RWPE1 (cell line): ENCODE measurements at places on chromosomes 1 and 21.

DNA sequence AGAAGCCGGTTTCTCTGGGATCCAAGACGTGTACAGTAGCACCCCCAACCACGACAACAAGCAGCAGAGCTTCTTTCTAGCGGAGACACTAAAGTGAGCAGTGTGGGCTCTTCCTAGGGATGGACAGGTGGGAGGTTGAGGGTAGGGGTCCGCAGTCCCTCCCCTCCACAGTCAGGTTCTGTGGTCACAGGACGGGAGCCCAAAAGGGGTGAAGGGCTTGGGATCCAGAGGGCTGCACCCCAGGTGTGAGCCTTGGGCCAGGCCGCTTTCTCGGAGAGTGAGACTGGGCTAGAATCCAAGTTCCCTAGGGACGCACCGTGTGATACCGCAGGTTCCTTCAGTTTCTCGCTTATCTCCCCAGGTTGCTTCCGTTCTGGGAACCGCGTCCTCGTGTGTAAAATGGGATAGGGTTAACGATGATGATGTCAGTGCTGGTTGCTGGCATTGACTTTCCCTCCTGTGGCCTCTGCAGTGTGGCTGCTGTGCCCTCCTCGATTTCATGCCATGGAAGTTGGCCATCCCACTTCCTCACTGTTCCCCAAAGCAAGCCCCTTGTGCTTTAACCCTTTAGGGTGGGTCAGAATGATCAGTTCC lies 17.3 kb upstream of the SELENON start:
- no peak for DNase-seq

GRCh38 chr1:207402744-207403143 lies 51.4 kb upstream of the CR2 start:
- no peak for DNase-seq

DNA sequence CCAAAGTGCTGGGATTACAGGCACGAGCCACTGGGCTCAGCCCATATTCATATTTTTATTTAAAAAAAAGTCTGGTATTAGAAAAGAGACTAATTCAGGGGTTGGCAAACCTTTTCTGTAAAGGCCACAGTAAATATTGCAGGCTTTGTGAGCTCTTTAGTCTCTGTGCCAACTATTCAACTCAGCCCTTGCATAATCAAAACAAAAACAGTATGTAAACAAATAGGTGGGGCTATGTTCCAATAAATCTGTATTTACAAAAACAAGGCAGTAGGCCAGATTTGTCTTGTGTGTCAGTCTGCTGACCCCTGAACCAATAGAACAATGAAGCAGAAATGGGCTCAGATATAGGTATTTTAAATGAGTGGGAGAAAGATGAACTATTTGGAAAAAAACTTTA lies 49.3 kb downstream of the CDC42BPA start:
- no peak for DNase-seq

- peak; percentile 14 for DNase-seq
Observed at GRCh38 chr1:117312453-117313138, 54.7 kb upstream of the MAN1A2 start.

DNA sequence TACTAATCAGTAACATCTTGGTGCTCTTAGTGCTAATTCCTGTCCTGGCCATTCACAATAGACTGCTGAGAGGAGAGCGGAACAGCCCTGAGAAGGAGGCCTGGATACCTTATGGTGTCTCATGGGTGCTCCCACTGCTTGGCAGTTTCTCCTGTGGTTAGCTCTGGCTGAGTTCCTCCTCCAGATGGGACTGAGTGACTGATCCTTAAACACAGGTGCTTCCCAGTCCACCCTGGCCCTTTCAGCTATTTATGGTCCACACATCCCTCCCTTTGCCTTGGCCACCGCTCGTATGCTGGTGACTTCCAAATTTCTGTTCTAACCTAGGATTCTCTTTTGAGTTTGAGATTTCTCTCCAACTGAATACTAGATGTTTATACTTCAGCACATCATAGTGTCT lies 157.0 kb upstream of the CACNA1E start:
- no peak for DNase-seq

GRCh38 chr1:9440763-9441194 lies 98.5 kb upstream of the SLC25A33 start:
- no peak for DNase-seq

GRCh38 chr1:96559181-96559580 lies 162.4 kb upstream of the PTBP2 start:
- DNase-seq: no peak

- no peak for DNase-seq
Observed at GRCh38 chr1:65630855-65631254, 161.8 kb upstream of the PDE4B start.

GRCh38 chr1:227390525-227390924 lies 72.2 kb upstream of the CDC42BPA start:
- DNase-seq: no peak

GRCh38 chr1:204151552-204152309 lies at the start of gene ETNK2:
Gene ETNK2, minus strand, starts transcription at chr1:204152044. Its CDS starts 192 bp downstream, at chr1:204151852.
- DNase-seq: peak; percentile 90

DNA sequence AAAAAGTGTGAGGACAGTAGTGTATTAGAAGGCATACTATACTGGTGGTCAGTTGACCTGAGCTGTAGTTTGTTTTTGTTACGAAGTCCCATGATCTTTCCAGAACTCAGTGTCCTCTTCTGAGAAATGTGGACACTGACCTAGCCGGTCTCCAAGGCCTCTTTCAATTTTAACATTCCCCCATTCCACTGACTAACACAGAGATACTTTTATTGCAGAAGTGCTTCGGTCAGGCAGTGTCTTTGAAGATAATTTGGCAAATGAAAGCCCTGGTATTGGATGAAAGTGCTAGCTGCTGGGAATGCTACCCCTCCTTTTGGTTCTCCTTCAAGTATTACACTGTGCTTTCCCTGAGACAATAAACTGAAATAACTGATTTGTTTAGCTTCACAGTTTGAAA lies 89.4 kb downstream of the LMO4 start:
- DNase-seq: no peak
